Stomach (tissue), 19 donors: ENCODE measurements at places on chromosomes 12 and 14. TPM values are rescaled to one million over a fixed set of nuclear protein-coding genes. Genes with fewer than 3 reads are reported as not detected.

Gene KRT74
- total RNA-seq = not detected

Gene TRIM9
- 2.9 TPM for total RNA-seq

Gene SMCO2
- total RNA-seq = not detected

Gene IL23A
- total RNA-seq = not detected

Gene SGPP1
- total RNA-seq = 37.7 TPM

Gene DIO3
- total RNA-seq = 0.29 TPM

Gene VWF
- total RNA-seq = 70.6 TPM

Gene DBX2
- total RNA-seq = not detected

Gene AMDHD1
- not detected for total RNA-seq

Gene TAS2R19
- total RNA-seq = 0.89 TPM

Gene ANKS1B
- total RNA-seq = 13.6 TPM

GRCh38 chr12:32201976-32202375 lies 95.3 kb downstream of the BICD1 start:
- H3K27ac ChIP-seq = no peak overlapping the region
- no peak overlapping the region for H3K4me3 ChIP-seq
- no peaks in the 10 kb centered on the region for H3K4me1 ChIP-seq
- DNase-seq = no peak
- no peaks in the 10 kb centered on the region for H3K36me3 ChIP-seq
- H3K27me3 ChIP-seq = no peaks in the 10 kb centered on the region

- H3K4me1 ChIP-seq = peaks cover 14% of the 10 kb centered on the region
- no peaks in the 10 kb centered on the region for H3K27me3 ChIP-seq
- no peak overlapping the region for H3K4me3 ChIP-seq
- H3K27ac ChIP-seq = no peak overlapping the region
Observed at GRCh38 chr14:61653507-61653906, 41.8 kb upstream of the HIF1A start.

DNA sequence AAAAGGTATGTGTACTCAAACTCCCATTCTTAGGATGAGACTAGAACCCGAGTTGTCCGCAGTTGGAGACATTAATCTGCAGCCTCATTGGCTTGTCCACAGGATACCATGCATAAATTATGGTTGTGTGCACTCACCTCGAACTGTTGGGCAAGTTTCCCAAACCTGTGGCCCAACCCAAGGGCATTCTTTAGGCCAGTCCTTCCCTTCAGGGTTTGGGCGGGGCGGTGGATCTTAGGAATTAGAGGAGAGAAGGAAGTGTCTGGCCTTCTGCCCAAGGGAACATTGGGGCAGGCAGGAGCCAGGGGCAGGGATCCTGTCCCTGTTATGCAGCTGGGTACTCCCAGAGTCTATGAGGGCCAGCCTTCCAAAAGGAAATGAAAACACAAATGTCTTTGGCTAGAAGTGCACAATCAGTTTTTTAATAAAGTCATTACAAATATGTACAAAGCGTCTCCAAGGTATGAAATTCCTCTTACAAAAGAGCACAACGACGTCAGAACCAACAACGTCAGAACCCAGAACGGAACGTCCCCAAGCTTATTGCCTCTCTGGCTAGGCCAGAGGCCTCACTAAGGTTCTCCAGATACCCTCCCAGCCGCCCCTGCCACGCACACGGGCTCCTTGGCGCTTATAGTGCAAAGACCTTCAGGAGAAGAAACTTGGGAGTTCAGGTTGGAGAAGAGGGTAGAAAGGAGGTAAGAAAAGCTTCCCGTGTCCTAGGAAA lies 25.3 kb downstream of the HRK start:
- no peaks in the 10 kb centered on the region for H3K36me3 ChIP-seq
- H3K27ac ChIP-seq = no peak overlapping the region
- peaks cover 69% of the 10 kb centered on the region for H3K27me3 ChIP-seq
- peaks cover 12% of the 10 kb centered on the region for H3K4me1 ChIP-seq
- no peak for DNase-seq
- H3K4me3 ChIP-seq = no peak overlapping the region

DNA sequence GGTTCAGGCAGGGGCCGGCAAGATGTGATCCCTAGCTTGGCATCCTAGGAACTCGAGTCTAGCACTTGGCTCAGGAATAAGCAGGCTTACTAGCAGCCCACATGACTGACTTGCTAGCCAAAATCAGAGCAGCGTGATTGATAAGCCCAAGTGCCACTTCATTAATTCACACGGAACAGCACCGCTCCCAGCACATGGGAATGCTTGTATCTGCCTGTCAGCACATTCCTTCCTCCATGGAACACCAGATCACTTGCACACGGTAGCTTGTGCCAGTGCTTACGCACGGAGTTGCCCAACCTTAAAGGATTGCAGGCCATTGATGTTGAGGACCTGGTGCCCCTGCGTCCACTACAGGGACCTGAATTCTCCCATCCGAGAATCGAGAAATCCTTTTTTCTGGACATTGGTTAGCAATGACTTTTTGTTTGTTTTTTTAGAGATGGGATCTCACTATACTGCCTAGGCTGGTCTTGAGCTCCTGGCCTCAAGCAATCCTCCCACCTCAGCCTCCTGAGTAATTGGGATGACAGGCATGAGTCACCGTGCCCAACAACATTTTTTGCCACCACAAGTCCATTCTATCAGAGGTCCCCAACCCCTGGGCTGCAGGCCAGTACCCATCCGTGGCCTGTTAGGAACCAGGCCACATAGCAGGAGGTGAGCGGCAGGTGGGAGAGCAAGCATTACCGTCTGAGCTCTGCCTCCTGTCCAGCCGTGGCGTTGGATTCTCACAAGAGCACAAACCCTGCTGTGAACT lies 30.6 kb upstream of the TSPAN9 start:
- no peaks in the 10 kb centered on the region for H3K36me3 ChIP-seq
- no peaks in the 10 kb centered on the region for H3K27me3 ChIP-seq
- DNase-seq = no peak

DNA sequence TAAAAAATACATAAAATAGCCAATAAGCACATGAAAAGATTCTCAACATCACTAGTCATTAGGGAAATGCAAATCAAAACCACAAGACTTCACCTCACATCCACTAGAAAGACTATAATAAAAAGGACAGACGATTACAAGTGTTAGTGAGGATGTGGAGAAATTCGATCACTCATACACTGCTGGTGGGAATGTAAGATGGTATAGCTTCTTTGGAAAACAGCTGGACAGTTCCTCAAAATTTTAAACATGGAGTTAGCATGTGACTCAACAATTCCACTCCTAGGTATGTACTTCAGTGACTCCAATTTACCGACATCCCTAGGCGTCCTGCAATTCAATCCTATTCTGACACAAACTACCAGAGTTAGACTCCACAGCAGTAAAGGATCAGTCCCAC lies 13.7 kb downstream of the TRIM9 start:
- no peaks in the 10 kb centered on the region for H3K4me1 ChIP-seq
- DNase-seq = no peak
- H3K27ac ChIP-seq = no peak overlapping the region

GRCh38 chr12:65649126-65649525 lies 175.2 kb upstream of the HMGA2 start:
- H3K27me3 ChIP-seq = no peaks in the 10 kb centered on the region
- H3K4me3 ChIP-seq = no peak overlapping the region
- H3K4me1 ChIP-seq = no peaks in the 10 kb centered on the region
- no peak for DNase-seq

- no peak overlapping the region for H3K27ac ChIP-seq
- H3K36me3 ChIP-seq = no peaks in the 10 kb centered on the region
- no peaks in the 10 kb centered on the region for H3K27me3 ChIP-seq
- no peak for DNase-seq
- no peaks in the 10 kb centered on the region for H3K4me1 ChIP-seq
Observed at GRCh38 chr14:86115972-86116371, 586.0 kb downstream of the FLRT2 start.

GRCh38 chr12:24139035-24139434 lies 189.6 kb upstream of the SOX5 start:
- no peaks in the 10 kb centered on the region for H3K36me3 ChIP-seq
- no peaks in the 10 kb centered on the region for H3K27me3 ChIP-seq
- H3K4me3 ChIP-seq = no peak overlapping the region

GRCh38 chr12:14257734-14258574 lies 107.5 kb upstream of the ATF7IP start:
- H3K36me3 ChIP-seq = no peaks in the 10 kb centered on the region
- H3K4me1 ChIP-seq = peaks cover 70% of the 10 kb centered on the region
- H3K27ac ChIP-seq = peak overlapping the region; percentile 86
- H3K4me3 ChIP-seq = peak overlapping the region; percentile 34

DNA sequence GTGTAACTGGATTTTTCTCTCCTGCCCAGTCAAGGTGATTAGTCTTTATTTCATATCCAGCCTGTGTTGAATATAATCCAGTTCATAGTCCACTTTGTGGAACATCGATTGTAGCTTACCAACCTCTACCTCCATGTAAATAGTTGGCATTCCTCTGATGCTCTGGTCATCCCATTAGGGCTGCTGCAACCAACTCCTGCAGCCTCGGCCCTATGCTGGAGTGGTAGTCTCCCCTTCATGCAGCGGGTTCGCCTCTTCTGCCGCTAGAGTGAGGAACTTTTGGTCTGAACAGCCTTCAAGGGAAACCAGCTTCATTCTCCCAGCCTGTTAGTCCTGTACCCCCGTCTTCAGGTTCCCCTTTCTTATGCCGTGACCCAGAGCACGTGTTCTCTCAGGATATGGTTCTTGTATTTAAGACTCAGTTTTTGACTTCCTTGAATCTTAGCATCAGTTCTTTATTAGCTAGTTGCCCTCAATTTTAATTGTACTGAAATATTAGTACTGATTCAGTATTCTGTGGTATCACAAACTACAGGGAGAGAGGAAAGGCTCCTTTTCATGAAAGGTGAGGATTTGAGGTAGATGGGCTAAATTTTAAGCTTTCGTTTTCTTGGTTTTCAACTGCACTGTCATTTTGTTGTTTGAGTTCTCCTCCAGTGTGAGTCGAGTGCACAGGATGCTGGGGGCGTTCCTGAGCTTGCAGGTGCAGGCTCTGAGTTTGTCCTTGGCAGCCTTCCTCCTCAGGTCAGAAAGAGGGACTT lies 33.2 kb downstream of the ZNF664 start:
- H3K4me1 ChIP-seq = no peaks in the 10 kb centered on the region
- H3K27ac ChIP-seq = no peak overlapping the region
- H3K27me3 ChIP-seq = no peaks in the 10 kb centered on the region
- no peak for DNase-seq

- DNase-seq = no peak
- H3K27me3 ChIP-seq = no peaks in the 10 kb centered on the region
- no peaks in the 10 kb centered on the region for H3K4me1 ChIP-seq
- H3K4me3 ChIP-seq = no peak overlapping the region
Observed at GRCh38 chr14:74892745-74893144, 11.0 kb downstream of the DLST start.

DNA sequence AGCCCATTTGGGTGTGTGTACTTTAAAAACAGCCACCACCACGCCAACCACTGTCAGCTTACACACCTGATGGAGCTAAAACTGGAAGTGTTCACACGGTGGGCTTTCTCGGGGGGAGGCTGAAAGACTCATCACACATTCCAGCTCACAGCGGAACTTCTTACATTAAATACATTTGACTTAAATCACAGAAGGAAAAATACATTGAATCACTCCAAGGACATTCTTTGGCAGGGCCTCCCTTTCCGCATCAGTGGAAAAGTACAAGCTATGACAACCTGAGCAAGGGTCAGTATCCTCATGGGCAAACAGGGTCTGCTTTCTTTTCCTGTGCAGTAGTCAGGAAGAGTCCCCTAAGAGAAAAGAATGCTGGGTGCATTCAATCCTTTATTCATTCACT lies 31.0 kb upstream of the TC2N start:
- H3K27ac ChIP-seq = no peak overlapping the region
- H3K36me3 ChIP-seq = no peaks in the 10 kb centered on the region
- no peak for DNase-seq
- H3K4me1 ChIP-seq = peaks cover 39% of the 10 kb centered on the region

DNA sequence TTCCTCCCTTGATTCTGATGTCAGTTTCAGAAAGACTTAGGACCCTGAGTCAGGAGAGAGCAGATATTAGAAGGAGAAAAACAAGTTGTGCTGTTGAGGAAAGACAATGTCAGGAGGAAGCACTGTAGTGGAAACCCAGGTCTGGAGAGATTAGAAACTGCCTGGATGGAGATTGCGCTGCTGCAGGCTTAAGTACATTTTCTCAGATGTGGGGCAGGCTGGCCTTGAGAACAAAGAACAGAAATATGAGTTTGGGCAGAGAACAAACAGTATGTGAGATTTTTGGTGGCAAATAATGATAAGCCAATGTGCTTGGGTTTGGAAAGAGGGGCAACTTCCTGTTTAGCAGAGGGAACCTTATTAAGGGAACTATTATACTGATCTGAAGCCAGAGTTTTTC lies 74.3 kb upstream of the PRMT8 start:
- no peak overlapping the region for H3K27ac ChIP-seq
- DNase-seq = no peak
- H3K4me3 ChIP-seq = no peak overlapping the region
- no peaks in the 10 kb centered on the region for H3K27me3 ChIP-seq
- no peaks in the 10 kb centered on the region for H3K4me1 ChIP-seq
- no peaks in the 10 kb centered on the region for H3K36me3 ChIP-seq

DNA sequence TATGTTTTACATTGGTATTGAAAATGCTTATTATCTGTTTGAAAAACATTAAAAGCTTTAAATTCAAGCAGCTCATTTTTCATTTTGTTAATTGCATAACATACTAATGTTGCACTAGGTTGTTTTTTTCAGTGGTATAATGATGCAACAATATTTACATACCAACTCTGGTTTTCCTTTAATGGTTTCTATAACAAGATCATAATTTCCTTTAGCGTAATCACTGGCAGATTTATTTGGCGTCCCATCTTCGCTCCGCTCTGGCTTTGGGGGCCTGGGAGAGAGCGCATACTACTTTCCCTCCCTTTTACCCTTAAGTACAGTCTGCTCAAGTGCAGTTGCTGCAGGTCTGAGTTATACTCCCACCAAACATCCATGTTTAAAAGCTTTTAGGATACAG lies 574.1 kb downstream of the PRKD1 start:
- H3K4me3 ChIP-seq = no peak overlapping the region
- H3K27me3 ChIP-seq = no peaks in the 10 kb centered on the region
- H3K4me1 ChIP-seq = no peaks in the 10 kb centered on the region
- H3K36me3 ChIP-seq = no peaks in the 10 kb centered on the region
- no peak overlapping the region for H3K27ac ChIP-seq
- no peak for DNase-seq

GRCh38 chr12:7188562-7189397 lies 706 bp upstream of the PEX5 start:
- peak; percentile 66 for DNase-seq
- H3K27ac ChIP-seq = peak overlapping the region; percentile 97
- H3K4me1 ChIP-seq = peaks cover 27% of the 10 kb centered on the region
- H3K27me3 ChIP-seq = no peaks in the 10 kb centered on the region
- peaks cover 27% of the 10 kb centered on the region for H3K36me3 ChIP-seq
- H3K4me3 ChIP-seq = peak overlapping the region; percentile 95

- peak; percentile 57 for DNase-seq
- H3K27me3 ChIP-seq = no peaks in the 10 kb centered on the region
- peaks cover 19% of the 10 kb centered on the region for H3K4me1 ChIP-seq
- H3K36me3 ChIP-seq = no peaks in the 10 kb centered on the region
Observed at GRCh38 chr12:24069532-24070395, 120.3 kb upstream of the SOX5 start.

- no peaks in the 10 kb centered on the region for H3K27me3 ChIP-seq
- H3K4me3 ChIP-seq = no peak overlapping the region
- no peak overlapping the region for H3K27ac ChIP-seq
- H3K4me1 ChIP-seq = no peaks in the 10 kb centered on the region
- no peak for DNase-seq
- no peaks in the 10 kb centered on the region for H3K36me3 ChIP-seq
Observed at GRCh38 chr14:53331247-53331646, 178.1 kb upstream of the DDHD1 start.
